ENCODE measurements at places on chromosomes 4 and X. TPM values are rescaled to one million over a fixed set of nuclear protein-coding genes. Genes with fewer than 3 reads are reported as not detected.

- DNase-seq = no peak
Measured at GRCh38 chrX:2385224-2385623, 115.6 kb downstream of the DHRSX start.

GRCh38 chr4:185945906-185946305 lies 123.0 kb upstream of the TLR3 start:
- DNase-seq = no peak

DNA sequence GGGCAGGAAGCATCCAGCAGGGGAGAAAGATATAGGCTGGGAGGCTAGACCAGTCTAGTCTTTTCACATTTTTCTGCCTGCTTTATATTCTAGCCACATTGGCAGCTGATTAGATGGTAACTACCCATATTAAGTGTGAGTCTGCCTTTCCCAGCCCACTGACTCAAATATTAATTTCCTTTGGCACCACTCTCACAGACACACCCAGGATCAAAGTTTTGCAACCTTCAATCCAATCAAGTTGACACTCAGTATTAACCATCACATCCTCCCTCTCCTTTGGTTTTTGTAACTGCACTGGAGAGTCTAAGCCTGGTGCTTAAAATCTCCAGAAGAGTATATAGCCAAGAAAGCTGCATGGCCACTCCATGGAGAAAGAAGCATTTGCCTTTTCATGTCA lies 560.4 kb downstream of the GRXCR1 start:
- no peak for DNase-seq

GRCh38 chr4:120749445-120750151 lies 172.9 kb downstream of the PRDM5 start:
- no peak for DNase-seq

Gene GPR82
- 0.35 TPM for polyA plus RNA-seq

Gene HS6ST2
- 27.9 TPM for polyA plus RNA-seq

All from right renal pelvis (tissue), 4 donors.